ENCODE measurements at places on chromosomes 3 and 15.
A peak's percentile ranks its signal among the peaks of the same experiment; 100 is the strongest.

DNA sequence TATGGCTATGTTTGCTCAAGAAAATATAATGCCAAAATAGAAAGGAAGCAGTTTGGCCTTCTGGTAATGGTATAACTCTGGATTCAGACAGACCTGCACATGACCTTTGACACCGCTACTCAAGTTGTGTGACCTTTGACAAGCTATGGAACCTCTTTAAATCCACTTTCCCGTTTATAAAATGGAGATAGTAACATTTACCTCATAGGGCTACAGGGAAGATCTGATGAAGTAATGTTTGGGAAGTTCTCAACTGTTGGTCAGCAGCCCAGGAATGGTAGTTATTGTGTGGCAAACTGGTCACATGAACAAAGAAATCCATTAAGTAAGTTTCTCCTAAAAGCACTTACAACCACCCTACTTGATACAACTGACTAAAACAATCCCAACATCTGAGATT lies 95.1 kb upstream of the PHLDB2 start:
- no peak for DNase-seq

DNA sequence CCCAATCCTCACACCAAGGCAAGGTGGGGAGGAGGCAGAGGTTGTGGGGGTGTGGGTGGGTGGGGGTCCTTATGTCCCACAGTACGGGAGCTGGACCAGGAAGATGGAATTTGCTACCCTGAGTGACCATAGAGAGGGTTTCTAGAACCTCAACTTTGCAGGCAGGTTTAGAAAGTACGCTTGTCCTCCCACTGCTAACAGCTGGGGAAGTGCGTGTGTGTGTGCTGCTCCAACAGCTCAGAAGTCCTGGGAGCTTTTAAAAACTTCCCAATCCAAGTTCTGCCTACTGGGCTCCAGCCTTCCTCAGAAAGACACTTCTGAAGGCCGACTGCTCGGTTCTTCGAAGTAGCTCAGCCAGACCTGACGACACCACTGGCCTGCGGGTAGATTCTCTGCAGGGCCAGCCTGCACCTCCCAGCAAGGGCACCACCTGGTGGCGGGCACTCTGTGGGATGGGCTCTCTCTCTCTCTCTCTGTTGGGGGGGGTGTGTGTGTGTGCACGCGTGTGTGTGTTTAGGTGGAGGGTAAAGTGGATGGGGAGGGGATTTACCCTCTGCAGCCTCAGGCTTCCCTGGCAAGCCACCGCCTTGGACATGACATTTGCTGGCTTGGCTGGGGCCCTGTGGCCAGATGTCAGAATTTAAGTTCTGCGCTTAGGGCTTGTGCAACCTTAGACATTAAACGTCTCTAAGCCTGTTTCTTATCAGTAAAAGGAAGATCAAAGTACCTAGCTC lies 15.6 kb downstream of the TMEM158 start:
- DNase-seq, result peak; percentile 75

DNA sequence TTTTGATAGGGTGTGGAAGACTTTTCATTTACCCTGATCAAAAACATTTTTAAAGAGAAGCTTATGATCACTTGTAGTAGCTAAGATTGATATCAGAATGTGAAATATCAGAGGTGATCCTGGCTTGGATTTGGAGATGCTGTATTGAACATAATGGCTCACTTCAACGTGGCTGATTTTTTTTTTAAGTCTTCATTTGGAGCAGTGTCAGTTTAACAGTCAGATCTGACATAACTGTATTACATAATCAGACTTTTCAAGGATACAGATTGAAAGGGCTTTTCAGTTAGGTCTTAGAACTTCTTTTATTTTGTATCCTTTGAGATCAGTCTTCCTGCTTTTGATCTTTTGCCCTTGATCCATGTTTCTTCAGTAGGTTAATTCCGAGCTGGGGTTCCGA lies 98.5 kb downstream of the ITPR1 start:
- no peak for DNase-seq

DNA sequence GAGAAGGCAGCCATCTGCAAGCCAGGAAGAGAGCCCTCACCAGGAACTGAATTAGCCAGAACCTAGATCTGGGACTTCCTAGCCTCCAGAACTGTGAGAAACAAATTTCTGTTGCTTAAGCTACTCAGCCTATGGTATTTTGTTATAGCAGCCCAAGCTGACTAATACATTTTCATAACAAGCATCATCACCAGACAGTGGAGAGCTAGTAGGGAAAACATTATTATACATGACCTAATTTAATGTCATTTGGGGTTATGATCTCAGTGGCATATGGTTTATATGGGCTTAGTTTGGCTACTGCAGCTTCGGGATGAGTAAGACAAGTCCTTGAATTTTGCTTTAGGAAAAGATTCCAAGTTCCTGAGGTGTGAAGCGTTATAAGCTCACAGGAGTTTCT lies 35.6 kb downstream of the LNP1 start:
- DNase-seq, result no peak

- DNase-seq, result no peak
These were observed at the start of gene OCA2 for GRCh38 chr15:28098766-28099554. Gene OCA2 (minus strand): TSS chr15:28099315. CDS start chr15:28081874, 17,441 bp downstream.

DNA sequence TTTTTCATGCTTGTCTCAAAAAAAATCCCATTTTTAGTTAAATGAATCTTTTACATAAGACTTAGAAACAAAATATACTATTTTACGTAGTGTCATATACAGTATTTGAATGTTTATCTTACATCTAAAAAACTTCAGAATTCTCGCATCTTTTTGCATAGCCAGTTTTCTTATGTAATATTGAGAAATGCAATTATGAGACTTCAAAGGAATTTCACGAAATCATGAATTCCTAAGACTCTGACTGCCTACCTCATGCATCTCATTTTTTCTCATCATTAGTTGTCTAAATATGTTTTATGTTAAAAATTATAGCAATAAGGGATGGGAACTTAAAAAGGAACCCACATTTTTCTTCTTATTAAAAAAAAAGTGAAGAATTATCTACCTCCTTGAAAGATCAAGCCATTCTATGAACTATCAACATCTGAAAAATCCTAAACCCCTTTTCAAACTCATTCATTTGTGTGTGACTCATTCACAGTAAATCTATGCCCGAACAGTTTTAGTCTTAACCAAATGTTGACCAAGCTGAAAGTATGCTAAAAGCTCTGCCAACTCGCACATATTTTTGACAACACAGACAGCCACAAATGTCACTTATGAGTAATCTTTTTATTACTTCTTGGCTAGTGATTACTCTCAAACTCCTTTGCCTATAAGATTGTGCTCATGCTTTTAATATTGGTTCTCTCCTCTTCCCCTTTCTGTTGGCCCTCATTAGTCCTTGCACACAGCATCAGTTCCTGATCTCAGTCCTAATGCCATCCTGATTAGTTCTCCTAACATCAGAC lies 115.9 kb downstream of the DCLK3 start:
- DNase-seq, result no peak

DNA sequence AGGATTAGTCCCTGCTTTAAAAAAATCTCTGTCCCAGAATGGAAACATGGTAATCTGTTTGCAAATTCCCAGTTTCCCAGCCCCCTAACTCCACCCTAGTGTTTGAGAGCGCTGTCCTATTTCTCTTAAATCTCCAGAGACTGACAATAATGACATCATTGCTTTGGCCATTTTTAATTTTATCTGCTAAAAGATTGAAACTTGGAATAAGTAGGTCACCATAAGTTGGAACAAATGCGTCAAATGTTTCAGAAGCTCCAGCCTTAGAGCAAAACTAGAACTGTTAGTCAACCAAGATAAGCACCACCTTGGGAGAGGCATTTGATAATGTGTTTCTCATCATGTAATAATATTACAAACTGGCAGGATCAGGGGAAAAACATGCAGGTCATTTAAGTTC lies 25.7 kb upstream of the MB21D2 start:
- no peak for DNase-seq

- no peak for DNase-seq
These were observed 739.1 kb downstream of the ZPLD1 start for GRCh38 chr3:103173940-103174339.

DNA sequence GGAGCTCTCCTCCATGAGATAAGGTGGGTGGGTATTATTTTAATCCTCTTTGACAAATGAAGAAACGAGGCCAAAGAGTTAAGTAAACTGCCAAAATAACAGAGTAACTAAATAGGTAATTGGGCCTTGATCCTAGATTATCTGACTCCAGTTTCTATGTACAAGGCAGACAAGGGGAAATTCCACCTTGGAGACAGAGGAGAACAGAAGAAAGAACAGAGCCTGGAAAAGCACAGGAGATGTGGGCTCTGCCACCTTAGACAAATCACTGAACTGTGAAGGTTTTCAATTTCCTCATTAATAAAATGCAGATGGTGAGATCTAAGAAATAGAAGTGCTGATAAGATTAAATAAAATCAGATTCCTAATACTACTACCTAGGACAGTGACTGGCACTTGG lies 310.2 kb upstream of the TLE3 start:
- no peak for DNase-seq

DNA sequence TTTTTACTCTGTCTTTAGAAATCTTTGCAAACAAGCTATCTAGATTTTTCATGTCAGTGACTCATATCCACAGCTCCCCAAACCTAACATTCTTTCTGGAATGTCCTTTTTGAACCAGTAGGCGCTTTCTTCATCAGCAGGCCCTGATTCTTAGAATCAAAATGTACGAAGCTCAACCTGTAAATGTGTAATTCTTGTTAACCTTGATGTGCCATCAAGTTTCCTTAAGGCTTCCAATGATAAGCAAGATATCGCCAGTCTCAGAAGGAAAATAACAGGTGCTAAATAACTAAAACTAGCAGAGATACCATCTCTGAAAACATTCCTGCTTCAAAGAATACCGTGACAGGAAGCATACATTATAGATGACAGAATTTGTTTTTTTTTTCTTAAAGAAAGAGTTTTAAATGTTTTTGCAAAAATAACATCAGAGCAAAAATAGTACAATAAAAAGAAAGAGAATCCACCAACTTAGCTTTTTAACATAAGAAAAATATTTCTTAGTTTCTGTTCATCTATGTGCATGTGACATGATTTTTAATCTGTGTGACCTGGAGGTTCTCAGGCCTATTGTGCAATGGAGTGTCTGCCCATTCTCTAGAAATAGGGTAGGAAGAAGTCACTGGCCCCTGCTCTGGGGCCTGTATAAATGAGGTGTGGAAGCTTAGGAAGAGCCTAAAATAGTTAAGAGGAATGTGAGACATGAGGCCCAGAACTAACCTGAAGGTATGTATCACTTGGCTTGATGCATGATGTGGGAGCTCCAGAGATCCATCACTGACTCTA lies 14.7 kb upstream of the SECISBP2L start:
- no peak for DNase-seq

- no peak for DNase-seq
These were observed 16.9 kb upstream of the FAM81A start for GRCh38 chr15:59420986-59421618.

GRCh38 chr3:25453619-25454004 lies 25.5 kb downstream of the RARB start:
- no peak for DNase-seq

DNA sequence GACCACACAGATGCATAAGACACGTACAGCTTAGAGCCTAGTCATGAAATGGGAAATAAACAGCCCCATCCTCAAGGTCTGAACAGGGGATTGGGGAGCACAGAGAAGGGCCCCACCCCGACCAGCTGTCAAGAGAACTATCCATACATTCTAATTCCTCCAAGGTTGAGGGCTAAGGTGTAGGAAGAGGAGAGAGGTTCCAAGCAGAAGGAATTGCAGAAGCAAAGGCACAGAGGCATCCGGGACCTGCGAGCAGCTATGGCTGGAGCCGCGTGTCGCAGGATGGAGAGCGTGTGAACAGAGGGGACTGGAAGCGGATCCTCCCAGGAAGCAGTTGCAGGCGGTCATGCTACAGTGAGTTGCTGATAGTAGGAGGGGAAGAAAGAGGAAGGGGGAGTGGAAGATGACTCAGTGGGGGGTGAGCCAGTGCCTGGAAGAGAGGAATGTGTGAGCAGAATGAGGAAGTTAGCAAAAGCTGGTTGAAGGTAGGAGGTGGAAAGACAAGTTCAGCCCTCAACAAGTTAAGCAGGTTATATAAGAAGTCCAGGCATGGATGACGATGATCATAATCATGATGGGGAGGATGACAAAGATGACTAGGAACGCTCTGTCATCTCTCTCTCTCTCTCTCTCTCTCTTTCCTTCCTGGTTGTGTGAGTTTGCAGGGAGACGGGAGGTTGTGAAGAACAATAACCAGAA lies 89.7 kb downstream of the LIPC start:
- peak; percentile 37 for DNase-seq

- DNase-seq, result no peak
These were observed 27.8 kb upstream of the ITPKA start for GRCh38 chr15:41465822-41466421.

- peak; percentile 52 for DNase-seq
These were observed 2.4 kb downstream of the UCN2 start for GRCh38 chr3:48561045-48561736.

DNA sequence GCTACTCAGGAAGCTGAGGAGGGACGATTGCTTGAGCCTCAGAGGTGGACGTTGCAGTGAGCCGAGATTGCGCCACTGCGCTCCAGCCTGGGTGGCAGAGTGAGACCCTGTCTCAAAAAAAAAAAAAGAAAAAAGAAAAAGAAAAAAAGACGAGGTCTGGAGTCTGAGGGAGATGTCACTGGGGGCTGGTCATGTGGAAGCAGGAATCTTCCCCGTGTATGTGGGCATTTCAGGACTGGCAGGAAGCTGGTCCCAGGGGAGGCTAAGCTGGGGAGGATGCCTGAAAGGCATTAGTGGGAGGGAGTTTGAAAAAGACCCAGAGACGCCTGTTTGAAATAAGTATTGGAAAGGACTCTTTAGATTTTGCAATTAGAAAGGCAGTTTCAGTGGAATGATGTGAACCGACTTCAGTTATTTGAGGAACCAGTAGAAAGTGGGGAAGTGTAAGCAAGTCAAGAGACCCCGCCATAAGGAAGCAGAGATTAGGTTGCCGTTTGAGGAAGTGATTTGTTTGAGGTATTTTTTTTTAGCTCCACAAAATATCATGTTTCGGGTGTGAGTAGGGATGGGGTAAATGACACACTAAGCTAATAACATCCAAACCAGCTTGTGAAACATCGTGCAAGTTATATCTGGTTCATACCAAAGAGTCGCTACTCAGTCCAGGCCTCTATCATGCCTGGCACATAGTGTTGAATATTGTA lies 55.5 kb downstream of the ST6GAL1 start:
- no peak for DNase-seq

DNA sequence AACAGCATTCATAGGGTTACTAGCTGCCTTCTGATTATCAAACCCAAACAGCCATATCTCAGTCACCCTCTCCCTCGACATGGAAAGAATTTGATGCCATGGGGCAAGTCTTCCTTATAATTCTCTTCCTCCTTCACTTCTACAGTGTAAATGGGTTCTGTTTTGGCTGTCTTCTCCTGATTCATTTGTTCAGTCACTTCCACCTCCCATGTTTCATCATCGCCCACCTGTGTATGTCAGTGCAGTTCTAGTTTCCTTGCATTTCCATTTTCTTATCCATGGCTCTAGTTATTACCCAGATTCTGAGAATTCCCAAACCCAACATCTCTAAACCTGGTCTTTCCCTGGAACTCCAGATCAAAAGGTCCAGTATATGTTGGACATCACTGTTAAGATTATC lies 41.0 kb downstream of the RIOX2 start:
- no peak for DNase-seq
